Aorta (tissue), 5 donors: ENCODE measurements at places on chromosomes 2 and 18. TPM values are rescaled to one million over a fixed set of nuclear protein-coding genes. Genes with fewer than 3 reads are reported as not detected.

The CNGA3 gene
- not detected for total RNA-seq

- no peak overlapping the region for H3K27ac ChIP-seq
- no peaks in the 10 kb centered on the region for H3K27me3 ChIP-seq
- no peaks in the 10 kb centered on the region for H3K4me1 ChIP-seq
- no peaks in the 10 kb centered on the region for H3K36me3 ChIP-seq
- DNase-seq, result no peak
Observed at GRCh38 chr2:22279541-22279940, 1105.4 kb upstream of the KLHL29 start.

GRCh38 chr2:99354070-99354469, 16.9 kb downstream of the EIF5B start:
- H3K36me3 ChIP-seq, result no peaks in the 10 kb centered on the region
- H3K27ac ChIP-seq, result no peak overlapping the region
- DNase-seq, result no peak
- H3K4me3 ChIP-seq, result no peak overlapping the region

The MGAT4A gene
- total RNA-seq, result 41.0 TPM

DNA sequence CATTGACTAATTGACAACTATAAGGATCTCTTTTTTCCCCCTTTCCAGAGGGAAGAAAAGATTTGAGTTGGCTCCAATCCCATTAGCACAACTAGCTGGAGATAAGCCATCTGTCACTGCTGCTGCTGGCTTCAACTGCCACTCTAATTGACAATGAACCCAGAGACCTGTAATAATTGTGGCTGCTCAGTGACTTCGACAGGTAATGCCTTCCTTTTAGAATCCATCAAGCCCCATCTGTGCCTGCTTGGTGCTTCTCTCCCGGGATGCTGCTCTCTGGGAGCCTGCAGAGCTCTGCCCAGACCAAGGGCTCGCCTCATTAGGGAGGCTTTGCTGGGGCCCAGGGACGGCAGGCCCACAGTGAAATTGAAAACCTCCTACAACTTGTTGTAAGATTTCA, 376.7 kb upstream of the SOX11 start:
- H3K4me1 ChIP-seq, result no peaks in the 10 kb centered on the region
- peaks cover 1% of the 10 kb centered on the region for H3K27me3 ChIP-seq
- H3K36me3 ChIP-seq, result no peaks in the 10 kb centered on the region
- H3K27ac ChIP-seq, result no peak overlapping the region

GRCh38 chr2:106010818-106011355, 183.2 kb downstream of the UXS1 start:
- H3K27me3 ChIP-seq, result no peaks in the 10 kb centered on the region
- no peak overlapping the region for H3K27ac ChIP-seq
- DNase-seq, result no peak
- H3K36me3 ChIP-seq, result no peaks in the 10 kb centered on the region
- no peaks in the 10 kb centered on the region for H3K4me1 ChIP-seq

DNA sequence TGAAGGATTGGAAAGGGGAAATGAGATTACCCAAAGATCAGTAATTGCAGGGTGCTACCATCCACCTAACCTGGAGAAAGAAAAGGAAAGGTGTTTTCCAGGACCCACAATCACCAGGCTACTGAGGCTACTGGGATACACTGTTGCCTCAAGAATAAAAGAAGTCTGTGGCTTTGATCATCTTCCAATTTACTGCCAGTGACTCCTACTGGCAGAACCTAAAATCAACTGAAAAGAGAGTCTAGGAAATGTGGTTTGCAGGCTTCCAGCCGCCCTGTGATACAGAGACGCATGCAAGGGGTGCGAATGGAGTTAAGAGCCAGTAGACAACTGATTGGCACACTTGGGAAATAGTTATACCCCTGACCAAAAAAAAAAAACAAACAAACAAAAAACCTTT, 16.6 kb upstream of the TTL start:
- H3K36me3 ChIP-seq, result no peaks in the 10 kb centered on the region
- DNase-seq, result no peak
- H3K27me3 ChIP-seq, result no peaks in the 10 kb centered on the region
- no peak overlapping the region for H3K27ac ChIP-seq

The MARCHF4 gene
- 0.13 TPM for total RNA-seq

GRCh38 chr2:234977228-234977679, 25.4 kb downstream of the SH3BP4 start:
- H3K36me3 ChIP-seq, result no peaks in the 10 kb centered on the region
- no peaks in the 10 kb centered on the region for H3K27me3 ChIP-seq
- no peaks in the 10 kb centered on the region for H3K4me1 ChIP-seq
- no peak overlapping the region for H3K4me3 ChIP-seq

GRCh38 chr2:68569604-68570003, 73.8 kb upstream of the PROKR1 start:
- no peak overlapping the region for H3K27ac ChIP-seq
- no peaks in the 10 kb centered on the region for H3K4me1 ChIP-seq
- no peaks in the 10 kb centered on the region for H3K36me3 ChIP-seq
- no peak for DNase-seq

The TEX44 gene
- not detected for total RNA-seq

- no peak overlapping the region for H3K27ac ChIP-seq
- H3K36me3 ChIP-seq, result no peaks in the 10 kb centered on the region
- no peak for DNase-seq
- no peaks in the 10 kb centered on the region for H3K4me1 ChIP-seq
- no peak overlapping the region for H3K4me3 ChIP-seq
Observed at GRCh38 chr2:6927753-6928152, 10.5 kb downstream of the RNF144A start.

GRCh38 chr18:77043541-77044280, 88.9 kb downstream of the MBP start:
- peaks cover 2% of the 10 kb centered on the region for H3K36me3 ChIP-seq
- DNase-seq, result no peak
- H3K27ac ChIP-seq, result no peak overlapping the region
- H3K4me3 ChIP-seq, result no peak overlapping the region
- H3K4me1 ChIP-seq, result no peaks in the 10 kb centered on the region

The CFAP65 gene
- total RNA-seq, result not detected

DNA sequence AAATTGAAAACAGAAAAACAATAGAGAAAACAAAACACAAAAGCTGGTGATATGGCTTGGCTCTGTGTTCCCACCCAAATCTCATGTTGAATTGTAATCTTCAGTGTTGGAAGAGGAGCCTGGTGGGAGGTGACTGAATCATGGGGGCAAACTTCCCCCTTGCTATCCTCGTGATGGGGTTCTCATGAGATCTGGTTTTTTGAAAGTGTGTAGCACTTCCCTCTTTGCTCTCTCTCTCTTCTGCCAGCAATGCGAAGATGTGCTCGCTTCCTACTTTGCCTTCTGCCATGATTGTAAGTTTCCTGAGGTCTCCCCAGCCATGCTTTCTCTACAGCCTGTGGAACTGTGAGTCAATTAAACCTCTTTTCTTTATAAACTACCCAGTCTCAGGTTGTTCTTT, 112.3 kb upstream of the UXS1 start:
- no peak overlapping the region for H3K27ac ChIP-seq
- no peaks in the 10 kb centered on the region for H3K27me3 ChIP-seq
- no peaks in the 10 kb centered on the region for H3K36me3 ChIP-seq

DNA sequence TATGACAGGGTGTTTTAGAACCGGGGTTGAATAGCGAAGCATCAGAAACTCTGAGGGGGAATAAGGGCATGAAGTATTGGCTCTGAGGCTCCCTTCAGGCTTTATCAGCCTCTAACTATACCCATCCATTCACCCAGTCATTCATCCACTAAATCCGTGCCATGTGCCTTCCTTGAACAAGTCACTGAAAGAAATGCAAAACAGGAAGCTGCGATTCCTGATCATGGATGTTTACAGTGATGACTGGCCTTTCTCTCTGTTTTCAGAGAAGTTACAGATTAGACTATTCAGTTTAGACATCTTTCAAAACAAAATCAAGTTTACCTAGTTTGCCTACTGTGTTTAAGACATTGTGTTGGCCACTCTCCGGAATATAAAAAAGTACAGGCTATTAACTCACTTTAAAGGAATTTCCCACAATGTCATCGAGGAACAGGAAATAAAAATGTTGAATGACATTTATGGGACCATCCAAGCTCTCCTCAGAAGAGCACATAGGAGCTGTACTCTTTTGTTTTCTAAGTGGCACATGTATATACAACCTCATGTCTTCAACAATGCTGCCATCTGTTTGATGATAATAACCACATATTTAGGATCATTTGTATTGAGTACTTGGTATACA, 43.8 kb upstream of the SLC14A1 start:
- H3K27ac ChIP-seq, result no peak overlapping the region
- no peaks in the 10 kb centered on the region for H3K4me1 ChIP-seq
- no peaks in the 10 kb centered on the region for H3K36me3 ChIP-seq
